Stimulated activated CD8-positive, alpha-beta memory T cell treated with anti-CD3 and anti-CD28 coated beads, Interleukin-7, amount 100 ng/mL, for 1 hour (primary cell): ENCODE measurements at places on chromosomes 3 and 15.

DNA sequence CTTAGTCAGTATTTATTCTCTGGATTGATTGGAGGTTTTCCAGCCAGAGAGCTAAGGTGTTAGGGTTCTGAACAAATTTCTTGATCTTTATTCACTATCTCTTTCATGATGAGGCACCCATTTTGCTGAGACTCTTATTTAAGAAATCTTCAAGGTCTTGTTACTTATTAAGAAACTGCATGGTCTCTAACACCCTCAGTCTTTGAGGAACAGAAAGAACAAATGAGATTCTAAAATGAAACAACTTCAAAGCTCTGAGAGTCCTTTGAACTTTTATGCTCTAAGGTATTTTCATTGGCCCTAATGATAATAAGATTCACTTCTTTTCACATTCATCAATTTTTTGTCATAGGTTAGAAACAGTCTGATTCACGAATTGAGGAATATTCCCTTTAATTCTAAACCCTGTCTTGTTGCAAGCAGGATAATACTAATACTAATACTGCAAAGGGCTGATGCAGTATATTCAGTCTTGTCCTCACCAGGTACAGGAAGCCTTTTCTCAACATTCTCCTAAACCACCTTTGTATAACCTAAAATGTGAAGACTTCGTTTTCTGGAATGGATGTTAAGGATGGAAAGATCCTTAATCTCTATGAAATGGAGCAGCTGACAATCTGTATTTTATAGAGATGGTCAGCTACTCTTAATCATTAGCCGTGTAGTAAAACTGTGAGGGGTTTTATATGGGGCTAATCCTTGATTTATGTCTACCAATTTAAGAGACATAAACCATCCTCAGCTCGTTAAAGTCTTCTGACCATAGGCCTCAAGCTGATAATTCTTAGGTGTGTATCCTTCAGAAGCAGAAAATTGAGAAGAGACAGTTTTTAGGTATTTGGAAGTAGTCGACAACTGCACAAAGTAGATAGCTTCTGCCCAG lies 198.3 kb downstream of the OTOL1 start:
- DNase-seq = no peak

DNA sequence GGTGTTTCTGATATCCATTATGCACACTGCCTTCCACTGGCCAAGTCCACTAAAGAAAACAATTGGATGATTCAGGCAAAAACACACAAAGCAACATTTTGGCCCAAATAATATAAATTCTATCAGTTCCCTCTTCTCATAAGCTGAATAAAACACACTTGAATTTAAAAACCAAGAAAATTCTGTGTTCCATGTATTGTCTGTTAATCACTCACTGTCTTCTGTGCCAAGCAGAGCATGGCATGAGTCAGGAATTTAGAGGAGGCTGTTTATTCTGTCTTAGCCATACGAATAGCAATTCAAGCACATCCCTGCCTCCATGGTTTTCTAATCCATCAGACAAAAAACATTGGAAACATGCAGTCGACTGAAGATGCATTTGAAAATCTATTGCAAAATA lies 215.6 kb upstream of the UMPS start:
- DNase-seq = no peak

DNA sequence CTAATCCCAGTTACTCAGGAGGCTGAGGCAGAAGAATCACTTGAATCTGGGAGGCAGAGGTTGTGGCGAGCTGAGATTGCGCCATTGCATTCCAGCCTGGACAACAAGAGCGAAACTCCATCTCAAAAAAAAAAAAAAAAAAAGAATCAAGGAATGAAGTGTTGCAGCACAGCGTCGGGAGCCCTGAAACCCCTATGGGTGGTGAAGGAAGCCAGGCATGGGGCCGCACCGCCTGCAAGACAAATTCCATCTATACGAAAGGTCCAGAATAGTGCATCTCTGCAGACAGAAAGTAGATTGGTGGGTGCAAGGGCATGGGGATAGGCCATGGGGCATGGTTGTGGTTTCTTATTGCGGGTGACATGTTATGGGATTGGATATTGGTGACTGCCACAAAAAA lies 98.6 kb upstream of the PRR20G start:
- DNase-seq = no peak

GRCh38 chr3:53071882-53072431 lies 26.1 kb upstream of the SFMBT1 start:
- no peak for DNase-seq

- no peak for DNase-seq
These were observed 61.6 kb downstream of the TMEM44 start for GRCh38 chr3:194571491-194572142.

DNA sequence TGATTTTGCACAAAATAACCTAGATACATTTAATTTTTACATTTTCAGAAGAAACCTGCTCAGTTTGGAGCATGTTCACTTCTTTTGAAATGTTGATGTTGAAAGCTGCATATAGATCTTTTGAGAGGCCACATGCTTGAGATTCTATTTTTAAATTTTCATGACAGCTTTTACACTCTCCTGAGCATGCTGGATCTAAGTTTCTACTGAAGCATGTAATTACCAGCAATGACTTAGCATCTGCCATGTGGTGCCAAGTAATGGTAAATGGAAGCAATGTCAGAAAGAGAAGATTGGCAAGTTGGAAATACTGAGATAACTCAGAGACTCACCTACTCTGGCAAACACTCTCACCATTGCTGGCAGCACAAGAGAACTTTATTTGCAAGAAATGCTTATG lies 310.6 kb downstream of the NSUN3 start:
- DNase-seq = no peak

- DNase-seq = no peak
These were observed 29.0 kb downstream of the CMSS1 start for GRCh38 chr3:99846477-99847160.

DNA sequence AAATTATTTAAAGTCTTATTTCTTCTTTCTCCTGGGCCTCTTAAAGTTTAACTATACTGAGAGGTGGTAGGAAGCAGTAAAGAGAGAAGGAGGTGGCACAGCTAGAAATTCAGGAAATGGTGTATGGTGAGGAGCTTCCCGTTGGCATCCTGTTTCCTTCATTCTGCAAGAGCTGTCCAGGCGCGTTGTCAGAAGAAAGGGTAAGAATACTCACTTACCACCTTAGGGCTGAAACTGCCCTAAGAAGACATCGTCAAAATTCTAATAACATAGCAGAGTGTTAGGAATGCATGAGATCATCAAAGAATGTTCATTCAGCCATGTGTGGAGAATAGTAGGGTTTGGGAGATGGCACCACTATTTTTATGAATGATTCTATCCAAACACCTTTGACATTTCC lies 699.6 kb downstream of the MCTP2 start:
- no peak for DNase-seq

DNA sequence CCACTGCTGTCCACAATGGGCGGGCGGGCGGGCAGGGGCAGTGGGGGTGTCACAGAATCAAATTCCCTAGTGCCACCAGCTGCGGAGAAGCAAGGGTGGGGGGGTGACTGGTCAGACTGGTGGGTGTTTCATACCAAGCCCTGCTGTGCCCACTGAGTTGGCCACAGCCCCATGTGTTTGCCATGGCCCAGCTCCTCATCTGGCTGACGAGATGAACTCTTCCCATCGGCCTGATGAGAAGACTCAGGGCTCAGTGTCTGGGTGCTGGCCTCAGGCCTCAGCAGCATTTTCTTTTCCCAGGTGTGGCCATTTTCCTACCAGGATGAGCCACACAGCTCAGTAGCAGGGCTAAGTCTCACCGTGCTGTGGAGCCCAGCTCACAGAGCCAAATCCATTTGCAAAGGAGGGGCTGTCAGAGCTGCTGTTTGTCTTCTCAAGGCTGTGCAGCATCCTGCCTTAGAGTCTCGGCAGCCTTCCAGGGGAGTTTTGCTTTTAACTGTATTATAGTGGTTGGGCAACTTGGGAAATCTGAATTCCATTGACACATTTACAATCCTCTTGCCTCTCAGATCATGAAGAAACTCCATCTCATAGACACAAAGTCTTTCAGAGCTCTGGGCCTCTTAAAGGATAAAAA lies 176.8 kb downstream of the ABHD5 start:
- DNase-seq = no peak

DNA sequence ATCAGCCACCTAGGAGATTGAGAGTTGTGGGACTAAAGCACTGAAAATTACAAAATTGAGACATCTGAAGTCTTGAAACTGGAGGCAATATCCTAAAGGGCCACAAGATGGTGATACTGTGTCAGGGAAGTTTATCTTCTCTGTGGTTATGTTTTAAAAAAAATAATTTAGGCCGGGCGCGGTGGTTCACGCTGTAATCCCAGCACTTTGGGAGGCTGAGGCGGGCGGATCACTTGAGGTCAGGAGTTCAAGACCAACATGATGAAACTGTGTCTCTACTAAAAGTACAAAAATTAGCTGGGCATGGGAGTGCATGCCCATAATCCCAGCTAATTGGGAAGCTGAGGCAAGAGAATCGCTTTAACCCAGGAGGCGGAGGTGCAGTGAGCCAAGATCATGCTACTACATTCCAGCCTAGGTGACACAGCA lies 17.9 kb upstream of the NIT2 start:
- DNase-seq = no peak

DNA sequence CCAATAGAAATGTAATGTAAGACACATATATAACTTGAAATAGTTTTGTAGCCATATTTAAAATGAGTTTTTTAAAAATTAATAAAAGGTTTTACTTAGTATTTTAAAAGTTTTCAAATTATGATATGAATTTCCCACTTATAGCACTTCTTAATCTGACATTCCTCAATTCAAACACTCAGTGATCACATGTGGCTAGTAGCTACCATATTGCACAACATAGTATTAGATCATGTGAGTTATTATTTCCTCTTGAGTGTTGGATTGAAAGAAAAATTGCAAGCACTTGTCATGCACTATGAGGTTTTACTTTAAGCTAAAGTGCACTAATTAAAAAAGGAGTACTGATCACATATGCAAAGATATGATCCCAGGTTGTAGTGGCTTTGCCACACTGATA lies 453.4 kb upstream of the ROBO2 start:
- no peak for DNase-seq

- no peak for DNase-seq
These were observed 22.4 kb downstream of the LRRK1 start for GRCh38 chr15:100941536-100941935.

GRCh38 chr3:79878708-79879107 lies 110.9 kb upstream of the ROBO1 start:
- no peak for DNase-seq

- no peak for DNase-seq
These were observed 150.9 kb downstream of the ITPR1 start for GRCh38 chr3:4643904-4644547.

DNA sequence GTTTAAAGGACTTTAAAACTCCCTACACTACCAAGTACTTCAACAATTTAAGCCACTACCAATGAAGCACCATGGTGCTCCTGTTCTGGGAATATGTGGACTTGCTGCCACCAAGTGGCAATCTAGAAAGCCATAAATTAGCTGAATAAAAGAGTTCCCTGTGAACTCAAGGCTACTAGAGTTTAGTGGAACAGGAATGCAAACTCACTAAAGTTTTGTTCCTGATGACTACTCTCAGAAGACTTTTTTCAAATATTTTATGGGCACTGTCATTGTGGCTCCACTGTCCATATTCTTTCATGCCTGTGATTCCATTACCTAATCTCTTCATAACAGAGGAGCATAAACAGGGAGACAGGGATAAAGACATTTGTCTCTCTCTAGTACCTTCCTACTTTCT lies 63.9 kb downstream of the TMCC1 start:
- DNase-seq = no peak

- DNase-seq = no peak
These were observed 133.5 kb upstream of the TBL1XR1 start for GRCh38 chr3:177330779-177331178.

- DNase-seq = no peak
These were observed 112.7 kb downstream of the TNIK start for GRCh38 chr3:171347301-171348039.

- DNase-seq = no peak
These were observed 3.0 kb downstream of the SELENOT start for GRCh38 chr3:150605998-150606641.

DNA sequence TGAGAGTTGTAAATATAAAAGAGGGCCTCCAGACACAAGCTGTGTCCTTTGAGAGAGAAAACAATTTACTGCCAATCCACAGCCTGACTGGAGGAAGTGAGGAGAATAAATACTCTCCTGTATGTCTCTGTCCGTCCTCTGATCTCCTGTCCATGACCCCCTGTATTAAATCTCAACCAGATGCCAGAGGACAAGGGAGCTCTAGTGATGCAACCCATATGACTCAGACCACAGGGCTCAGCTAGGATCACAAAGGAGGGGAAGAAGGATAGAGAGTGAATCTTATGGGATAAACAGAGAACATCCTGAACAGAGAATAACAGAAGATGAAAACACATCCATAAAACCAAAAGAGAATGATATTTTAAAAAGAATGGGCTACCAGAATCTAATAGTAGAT lies 482.6 kb downstream of the PLOD2 start:
- no peak for DNase-seq

GRCh38 chr15:33136353-33136752 lies 58.2 kb downstream of the FMN1 start:
- no peak for DNase-seq

DNA sequence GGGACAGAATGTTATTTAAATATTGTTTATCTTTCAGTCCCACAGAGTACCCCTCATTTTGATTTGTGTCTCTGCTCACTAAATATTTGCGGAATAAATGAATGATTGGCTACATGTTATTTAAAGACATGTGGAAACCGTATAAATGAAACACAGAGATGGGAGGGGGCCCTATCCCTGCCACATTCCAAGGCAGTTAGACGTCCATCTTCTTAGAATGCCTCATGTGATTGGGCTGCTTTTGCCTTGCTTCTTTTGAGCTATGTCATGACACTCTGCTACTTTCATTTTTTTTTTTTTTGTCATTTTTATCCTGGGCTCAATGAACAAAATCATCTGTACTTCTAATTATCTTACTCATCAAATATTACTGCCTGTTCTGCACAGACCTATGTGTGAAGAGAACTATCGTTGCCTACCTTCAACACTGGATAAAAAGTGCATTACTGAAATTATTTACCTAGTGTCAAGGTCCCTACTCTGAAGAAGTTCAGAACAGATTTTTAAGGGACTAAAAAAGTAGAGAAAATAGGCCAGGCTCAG lies 83.9 kb upstream of the FAM98B start:
- no peak for DNase-seq

DNA sequence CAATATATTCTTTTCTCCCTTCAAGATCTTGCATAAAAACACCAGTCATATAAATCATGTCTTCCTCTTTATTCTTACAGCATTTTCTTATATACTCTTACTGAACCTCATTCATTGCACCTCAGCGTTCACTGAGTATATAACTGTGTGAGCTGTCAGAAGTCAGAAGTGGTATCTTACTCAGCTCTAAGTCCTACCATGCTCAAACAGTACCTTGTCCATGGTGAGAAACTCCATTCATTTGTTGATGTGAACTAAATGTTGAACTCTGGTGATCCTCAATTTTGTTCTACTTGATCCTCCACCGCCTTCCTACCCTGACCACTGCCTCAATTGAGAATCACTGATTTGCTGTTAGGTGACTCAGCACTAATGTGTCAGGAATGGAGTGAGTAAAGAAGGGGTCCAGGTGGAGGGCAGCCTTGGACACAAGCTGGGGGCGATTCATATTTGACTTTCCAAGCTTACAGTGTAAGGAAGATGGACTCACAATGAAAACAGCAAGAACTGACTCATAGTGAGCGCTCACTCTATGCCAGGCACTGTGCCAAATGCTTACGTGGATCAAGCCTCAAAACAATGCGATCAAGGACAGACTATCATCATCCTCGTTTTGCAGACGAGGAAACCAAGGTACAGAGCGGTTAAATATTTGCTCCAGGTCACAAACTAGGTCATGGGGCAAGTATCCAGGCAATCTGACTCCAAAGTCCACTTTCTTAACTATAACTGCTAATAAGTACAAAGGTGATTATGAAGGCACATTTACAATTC lies 13.5 kb upstream of the ZFYVE19 start:
- no peak for DNase-seq
